Right ventricle myocardium superior (tissue), 1 donor: ENCODE measurements at places on chromosomes 3 and 15. TPM values are rescaled to one million over a fixed set of nuclear protein-coding genes. Genes with fewer than 3 reads are reported as not detected.

The GOLGA6L25 gene
- total RNA-seq, result not detected

The ZNF717 gene
- 7.0 TPM for total RNA-seq

The GOLGA8H gene
- not detected for total RNA-seq

The ULK4 gene
- 3.7 TPM for total RNA-seq

GRCh38 chr15:57421551-57421950 lies 45.2 kb downstream of the CGNL1 start:
- DNase-seq, result no peak

DNA sequence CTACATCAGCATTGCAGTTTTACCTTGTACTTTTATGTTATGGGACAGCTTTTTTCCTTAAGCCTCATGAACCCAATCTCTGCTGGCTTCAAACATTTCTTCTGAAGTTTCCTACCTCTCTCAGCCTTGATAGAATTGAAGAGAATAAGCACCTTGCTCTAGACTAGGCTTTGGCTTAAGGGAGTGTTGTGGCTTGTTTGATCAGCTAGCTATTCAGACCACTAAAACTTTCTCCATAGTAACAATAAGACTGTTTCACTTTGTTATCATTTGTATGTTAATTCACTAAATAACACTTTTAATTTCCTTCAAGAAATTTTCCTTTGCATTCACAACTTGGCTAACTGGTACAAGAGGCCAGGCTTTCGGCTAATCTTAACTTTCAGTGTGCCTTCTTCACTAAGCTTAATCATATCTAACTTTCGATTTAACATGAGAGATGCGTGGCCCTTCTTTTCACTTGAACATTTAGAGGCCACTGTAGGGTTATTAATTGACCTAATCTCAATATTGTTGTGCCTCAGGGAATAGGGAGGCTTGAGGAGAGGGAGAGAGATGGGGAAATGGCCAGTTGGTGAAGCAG lies 8.1 kb upstream of the TIGIT start:
- DNase-seq, result no peak

- no peak for DNase-seq
Observed at GRCh38 chr15:71195242-71195641, 80.0 kb downstream of the THSD4 start.

DNA sequence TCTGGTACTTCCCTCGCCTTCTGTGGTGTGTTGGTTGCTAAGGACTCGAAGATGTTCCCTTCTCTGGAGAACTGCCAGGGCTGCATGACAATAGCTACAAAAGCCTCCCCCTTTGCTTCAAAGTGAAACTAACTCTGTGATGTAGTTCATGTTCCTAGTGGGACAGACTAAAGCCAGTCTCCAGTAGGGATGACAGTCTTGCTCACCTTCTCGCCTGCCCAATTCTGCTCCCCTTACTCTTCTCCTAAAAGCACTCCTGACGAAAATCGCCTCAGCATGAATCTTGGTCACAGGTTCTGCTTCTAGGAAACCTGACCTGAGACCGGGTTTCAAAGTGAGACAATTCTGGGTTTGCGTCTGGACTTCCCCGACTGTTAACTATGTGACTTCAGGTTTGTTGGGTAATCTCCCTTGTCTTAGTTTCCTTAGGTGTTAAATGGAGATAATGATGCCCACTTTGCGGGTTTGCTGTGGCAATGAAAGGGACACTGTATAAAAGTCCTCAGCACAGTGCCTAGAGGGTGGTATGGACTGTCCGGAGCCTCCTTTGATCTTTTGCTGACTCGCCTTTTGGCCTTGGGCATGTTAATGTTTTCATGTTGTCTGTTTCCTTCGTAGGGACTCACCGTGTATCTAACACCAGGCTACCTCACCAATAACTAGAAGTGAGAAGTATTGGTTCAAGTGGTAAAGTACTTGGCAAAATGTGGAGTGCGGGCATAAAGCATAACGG lies 24.9 kb upstream of the THRB start:
- DNase-seq, result no peak

- no peak for DNase-seq
Observed at GRCh38 chr3:55161231-55161630, 233.4 kb upstream of the LRTM1 start.

- DNase-seq, result no peak
Observed at GRCh38 chr3:98259-98654, 98.3 kb upstream of the CHL1 start.
